ENCODE measurements at places on chromosomes 7 and 10. TPM values are rescaled to one million over a fixed set of nuclear protein-coding genes. Genes with fewer than 3 reads are reported as not detected.

The LRRN3 gene
- not detected for total RNA-seq

The MUC12 gene
- total RNA-seq: not detected

The GALNT11 gene
- total RNA-seq: 62.6 TPM

The INHBA gene
- total RNA-seq: 1.4 TPM

The PVRIG gene
- total RNA-seq: 0.51 TPM

DNA sequence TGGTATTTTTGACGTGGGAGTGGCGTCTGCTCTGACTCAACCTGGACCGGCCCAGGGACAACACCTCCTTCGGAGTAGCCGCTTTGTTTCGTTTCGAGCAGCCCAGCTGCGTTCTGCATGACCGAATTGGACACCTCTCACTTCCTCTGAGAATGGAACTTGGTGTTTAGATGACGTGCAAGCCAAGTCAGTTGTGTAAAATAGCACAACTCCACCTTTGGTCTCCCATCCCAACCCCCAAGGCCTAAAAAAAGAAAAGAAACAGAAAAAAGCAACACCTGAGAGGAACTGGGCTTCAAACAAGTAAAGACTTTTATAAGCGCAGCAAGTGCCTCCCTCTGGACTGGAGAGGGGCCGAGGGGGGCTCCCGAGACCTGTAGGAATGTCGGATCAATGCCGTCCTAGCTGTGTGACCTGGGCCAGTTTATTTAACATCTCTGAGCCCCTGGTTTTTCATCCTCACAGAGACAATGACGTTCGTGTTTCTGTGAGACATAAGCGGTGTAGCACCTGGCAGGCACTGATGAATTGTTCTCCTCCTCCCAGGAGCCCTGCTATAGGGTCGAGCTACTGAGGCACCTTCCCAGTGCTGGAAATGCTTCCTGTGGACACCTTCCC lies 52.0 kb upstream of the SMNDC1 start:
- no peak for DNase-seq

DNA sequence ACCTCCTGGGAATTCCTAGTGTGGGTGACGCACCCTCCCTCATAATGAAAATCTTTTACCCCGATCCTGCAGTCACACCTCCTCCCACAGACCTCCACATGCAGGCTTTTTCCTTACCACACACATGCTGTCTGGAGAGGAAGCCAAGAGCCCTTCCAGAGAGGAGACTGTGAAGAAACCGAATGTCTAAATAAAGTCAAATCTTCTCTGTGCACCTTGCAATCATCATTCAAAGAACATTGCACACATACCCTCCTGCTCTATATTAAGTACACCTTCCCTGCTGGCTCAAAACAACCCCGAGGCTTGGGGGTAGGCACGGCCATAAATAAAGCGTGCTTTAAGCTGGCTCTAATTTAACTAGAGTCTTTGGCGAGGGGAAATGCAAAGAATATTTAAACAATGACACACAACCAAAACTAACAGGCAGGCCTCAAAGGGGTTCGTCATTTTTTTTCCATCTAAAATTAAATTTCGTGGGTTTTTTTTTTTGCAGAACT lies 34.9 kb downstream of the CALML3 start:
- DNase-seq: no peak

- DNase-seq: no peak
Measured at GRCh38 chr10:99676426-99676825, 17.1 kb downstream of the ENTPD7 start.

DNA sequence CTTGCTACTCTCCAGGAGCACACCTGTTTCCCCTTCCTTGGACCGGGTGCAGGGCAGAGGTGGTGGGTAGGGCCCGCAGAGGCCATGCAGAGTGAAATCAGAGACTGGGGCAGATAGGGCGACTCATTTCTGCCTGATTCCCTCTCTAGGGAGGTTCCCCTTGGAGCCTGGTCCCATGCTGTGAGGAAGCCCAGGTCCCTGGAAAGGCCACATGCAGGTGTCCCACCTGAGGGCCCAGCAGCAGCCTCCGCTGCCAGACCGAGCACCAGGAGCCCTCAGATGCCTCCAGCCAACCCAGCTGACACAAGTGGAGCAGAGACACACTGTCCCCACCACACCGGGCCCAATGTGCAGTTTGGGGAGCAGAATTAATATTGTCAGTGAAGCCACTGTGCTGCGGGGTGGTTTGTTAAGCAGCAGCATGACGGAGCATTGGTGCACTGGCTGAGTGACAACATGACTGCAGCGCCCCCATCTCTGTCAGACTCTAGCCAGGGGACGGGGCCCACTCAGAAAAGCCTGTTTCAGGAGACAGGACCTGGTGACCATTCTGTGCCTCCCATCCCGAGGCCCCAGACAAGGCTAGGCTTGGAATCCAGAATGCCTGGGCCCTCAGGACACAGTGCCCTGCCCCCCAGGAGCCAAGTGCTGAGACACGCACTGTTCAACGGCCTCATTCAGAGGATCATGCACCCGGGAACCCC lies 30.4 kb upstream of the RET start:
- DNase-seq: no peak

DNA sequence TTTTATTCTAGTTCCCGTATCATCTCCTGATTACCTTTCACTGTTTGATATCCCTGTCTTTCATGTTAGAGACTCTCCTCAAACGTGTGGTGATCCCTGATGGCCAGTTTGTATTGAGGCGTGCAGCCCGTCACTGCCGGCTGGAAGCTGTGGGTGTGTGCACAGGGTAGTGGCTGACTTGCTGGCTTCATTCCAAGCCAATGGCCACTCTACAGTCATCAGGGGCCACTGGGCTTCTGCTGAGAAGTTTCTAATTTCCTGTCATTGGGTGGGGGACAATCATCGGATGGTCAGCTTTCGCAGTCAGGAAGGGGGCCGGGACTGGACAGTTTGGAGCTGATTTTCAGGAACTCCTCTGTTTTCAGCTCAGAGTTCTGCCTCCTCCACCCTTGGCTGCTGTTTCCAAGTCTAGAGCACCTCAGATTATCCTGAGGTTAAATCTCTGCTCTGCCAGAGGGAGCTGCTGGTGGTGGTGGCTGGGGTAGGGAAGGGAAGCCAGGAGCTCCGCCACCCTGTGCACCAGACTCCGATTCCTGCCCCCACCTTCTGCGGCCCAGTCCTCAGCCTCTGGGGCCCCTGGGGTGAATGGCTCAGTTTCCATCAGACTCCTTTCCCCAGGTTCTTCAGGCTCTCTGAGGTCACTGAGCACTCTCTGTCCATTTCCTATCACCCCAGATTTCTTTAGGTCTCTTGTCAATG lies 34.9 kb downstream of the BAIAP2L1 start:
- DNase-seq: peak; percentile 82

DNA sequence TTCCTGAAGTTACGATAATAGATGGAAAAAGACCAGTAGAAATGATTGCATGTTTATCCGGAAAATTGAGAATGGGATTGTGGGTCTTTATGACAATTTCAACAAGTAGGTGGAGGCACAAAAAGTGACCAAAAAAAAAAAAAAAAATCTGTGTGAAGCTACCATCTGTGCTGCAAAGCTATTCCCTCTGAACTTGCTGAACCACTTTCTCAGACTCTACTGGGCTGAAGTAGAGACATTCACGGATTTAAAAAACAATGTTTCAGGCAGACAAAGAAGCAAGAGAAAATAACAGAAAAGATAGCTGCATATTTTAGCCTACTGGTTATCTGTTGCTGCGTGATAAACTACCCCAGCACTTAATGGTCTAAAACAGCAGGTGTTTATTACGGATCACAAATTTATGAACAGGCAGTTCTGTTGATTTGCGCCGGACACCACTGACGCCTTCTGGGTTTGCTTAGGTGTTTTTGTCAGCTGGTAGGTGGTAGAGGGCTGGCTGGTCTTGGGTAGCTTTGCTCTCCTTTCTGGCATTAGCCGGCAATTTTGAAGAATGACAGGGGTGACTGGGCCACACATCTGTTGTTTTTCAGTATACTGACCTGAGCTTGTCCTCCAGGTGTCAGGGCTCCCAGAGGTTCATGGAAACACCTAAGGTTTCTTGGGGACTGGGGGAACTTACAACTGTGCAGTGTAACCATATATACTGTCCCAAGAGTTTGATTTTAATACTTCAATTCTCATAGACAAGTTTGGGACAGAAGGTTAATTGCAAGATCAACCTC lies 665.1 kb downstream of the CCSER2 start:
- DNase-seq: no peak

- DNase-seq: peak; percentile 81
Measured at GRCh38 chr7:156000601-156001396, 188.5 kb upstream of the SHH start.

- DNase-seq: peak; percentile 73
Measured at GRCh38 chr7:159032753-159033472, 111.8 kb downstream of the VIPR2 start.

GRCh38 chr10:114151486-114151885 lies 22.5 kb downstream of the CCDC186 start:
- DNase-seq: no peak

- no peak for DNase-seq
Measured at GRCh38 chr7:220151-220841, 27.9 kb downstream of the FAM20C start.

GRCh38 chr7:118870187-118870586 lies 645.7 kb downstream of the ANKRD7 start:
- DNase-seq: no peak
